COR-L47 (cell line): ENCODE measurements at places on chromosomes 11 and 22.
A peak's percentile ranks its signal among the peaks of the same experiment; 100 is the strongest.

DNA sequence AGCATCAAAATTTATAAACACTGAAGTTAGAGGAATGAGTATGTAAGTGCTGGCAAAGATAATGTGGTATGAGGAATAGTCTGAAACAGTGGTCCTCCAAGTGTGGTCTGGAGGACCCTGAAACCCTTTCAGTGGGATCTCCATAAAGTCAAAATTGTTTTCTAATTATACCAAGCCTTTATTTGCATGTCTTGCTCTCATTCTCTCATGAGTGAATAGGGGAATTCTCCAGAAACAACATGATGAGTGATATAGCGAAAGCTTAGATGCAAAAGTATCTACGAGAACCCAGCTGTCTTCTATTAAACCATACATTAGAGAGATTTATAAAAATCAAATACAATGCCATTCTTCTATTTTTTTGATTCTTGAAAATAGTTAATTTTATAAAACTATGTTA is 145.0 kb upstream of the RAG2 start:
- DNase-seq = no peak

DNA sequence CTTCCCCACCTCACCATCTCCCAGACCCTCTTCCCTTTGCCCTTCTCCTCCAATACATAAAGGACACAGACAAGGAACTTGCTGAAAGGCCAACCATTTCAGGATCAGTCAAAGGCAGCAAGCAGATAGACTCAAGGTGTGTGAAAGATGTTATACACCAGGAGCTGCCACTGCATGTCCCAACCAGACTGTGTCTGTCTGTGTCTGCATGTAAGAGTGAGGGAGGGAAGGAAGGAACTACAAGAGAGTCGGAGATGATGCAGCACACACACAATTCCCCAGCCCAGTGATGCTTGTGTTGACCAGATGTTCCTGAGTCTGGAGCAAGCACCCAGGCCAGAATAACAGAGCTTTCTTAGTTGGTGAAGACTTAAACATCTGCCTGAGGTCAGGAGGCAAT is 58.2 kb downstream of the TIMP3 start:
- DNase-seq = no peak

DNA sequence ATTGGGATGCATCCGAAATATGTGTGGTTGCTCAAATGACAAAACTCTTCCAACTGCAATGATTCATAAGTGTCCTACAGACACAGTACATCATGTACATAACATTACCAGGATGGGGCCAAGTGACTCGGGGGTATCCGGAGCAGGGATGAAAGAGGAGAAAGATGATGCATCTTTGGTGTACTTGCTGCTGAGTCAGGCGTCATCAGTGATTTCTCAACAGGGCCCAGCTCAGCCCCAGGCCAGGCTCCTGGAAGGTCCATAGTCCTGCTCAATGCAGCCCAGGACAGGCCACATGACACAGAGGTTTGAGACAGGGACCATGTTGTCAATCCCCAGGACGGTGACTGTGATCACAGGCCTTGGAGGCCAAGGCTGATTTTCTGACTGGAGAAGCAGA is 59.3 kb downstream of the GGTLC2 start:
- DNase-seq = no peak

DNA sequence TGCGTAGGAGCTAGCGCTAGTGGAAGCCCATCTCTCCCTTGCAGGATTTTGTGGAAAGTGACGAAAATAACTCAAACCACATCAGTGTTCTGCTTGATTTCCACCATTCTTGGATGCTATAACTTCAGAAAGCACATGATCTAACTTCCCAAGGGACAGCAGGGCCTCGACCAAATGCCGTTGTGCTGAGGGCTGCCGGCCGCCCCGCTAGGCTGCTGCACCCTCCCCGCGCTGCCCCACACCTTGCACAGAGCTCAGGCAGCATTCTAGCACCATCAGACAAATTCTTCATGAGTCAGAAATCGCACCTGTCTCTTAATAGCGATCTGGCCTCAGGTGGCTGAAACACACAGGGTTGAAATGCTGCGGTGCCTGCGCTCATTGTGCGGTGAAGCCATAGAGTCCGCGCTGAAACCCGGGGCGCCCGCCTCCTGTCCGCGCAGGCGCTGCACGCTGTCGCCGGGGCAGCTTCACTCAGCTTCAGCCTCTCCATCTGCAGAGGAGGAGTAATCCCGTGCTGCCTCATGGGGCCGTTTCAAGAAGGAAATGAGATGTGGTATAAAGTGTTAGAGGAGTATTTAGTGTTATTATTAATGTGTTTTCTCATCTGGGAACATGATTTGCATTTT is 59.2 kb upstream of the B3GAT1 start:
- DNase-seq = no peak

DNA sequence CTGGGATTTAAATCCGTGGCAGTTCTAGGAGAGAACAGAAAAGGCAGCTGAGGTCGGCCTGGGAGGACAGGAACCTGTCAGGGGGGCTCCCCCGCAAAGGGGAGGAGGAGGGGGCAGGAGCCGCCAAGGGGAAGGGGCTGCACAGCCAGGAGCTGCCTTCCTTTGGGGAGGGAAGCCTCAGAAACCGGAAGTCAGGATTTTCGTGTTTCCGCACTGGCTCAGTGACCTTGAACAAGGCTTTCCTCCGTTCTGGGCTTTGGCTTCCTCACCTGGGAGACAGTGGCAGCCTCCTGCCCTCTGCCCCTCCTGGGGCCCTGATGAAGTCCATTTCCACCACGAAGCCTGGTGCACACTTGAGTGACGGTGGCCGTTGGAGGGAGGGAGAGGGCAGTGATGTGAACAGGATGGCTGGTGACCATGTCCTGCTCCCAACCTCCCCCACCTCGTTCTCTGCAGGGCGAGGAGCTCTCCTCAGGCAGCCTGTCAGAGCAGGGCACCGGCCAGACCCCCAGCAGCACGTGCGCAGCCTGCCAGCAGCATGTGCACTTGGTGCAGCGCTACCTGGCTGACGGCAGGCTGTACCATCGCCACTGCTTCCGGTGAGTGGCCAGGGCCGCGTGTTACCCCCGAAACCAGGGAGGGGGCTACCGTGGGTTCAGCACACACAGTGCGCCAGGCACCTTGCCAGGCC is 12.6 kb downstream of the MICALL1 start:
- no peak for DNase-seq

DNA sequence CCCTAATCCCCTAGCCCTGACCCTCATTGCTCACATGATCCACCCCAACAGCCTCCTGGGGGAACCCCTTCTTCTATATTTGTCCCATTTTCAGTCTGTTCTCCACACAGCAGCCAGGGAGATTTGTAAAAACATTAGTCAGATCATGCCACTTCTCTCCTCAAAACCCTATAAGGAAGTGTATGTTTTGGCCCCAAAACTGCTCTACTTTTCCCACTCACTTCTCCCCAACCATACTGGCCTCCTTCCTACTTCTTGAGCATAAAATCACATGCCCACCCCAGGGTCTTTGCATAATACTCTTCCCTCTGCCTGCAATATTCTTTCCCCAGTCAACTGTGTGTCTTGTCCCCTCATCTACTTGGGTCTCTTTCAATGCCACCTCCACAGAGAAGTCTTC is 4.7 kb upstream of the SLC22A12 start:
- DNase-seq = no peak

DNA sequence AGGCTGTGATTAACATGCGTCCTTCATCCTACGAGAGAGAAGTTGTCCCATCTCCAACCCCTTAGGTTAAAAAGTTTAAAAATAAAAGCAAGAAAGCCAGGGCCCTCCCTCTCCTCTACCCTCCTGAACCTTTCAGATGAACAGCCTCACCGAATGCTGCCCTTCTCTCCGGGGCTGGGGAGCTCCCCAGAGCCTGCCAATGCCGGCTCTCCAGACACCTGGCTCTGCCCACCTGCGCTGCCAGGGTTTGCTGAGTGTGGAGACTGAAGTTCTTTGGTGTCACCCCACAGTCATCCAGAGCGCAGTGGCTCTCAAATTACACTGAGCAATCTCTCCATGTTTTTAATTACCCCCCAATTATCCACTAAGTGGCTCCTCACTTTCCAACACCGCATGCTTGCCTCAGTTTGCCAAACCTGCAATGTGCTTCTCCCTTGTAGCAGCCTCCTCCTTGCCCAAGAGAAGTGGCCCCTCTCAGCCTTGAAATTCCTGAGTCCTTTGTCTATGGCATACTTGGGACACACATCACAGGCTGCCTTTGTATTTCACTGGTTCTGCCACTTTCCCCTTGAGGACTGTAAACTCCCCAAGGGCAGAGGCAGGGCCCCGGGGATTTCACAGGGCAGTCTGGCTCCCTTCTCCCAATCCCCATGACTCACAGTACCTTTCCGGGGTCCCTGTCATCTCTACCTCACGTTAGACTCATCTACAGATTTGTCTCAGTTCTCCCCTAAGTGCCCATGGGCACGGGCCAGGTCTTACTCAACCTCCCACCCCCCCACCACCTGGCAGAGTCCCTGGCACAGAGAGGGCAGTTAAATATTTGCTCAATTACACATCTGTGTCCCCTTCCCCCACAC is 2.0 kb downstream of the MYH9 start:
- peak; percentile 76 for DNase-seq

- DNase-seq = no peak
These were observed 462.4 kb downstream of the BRD1 start for GRCh38 chr22:49365191-49365837.

- DNase-seq = no peak
These were observed 30.3 kb downstream of the CNTF start for GRCh38 chr11:58652726-58653280.

- no peak for DNase-seq
These were observed 16.3 kb upstream of the SUSD2 start for GRCh38 chr22:24164940-24165339.

- DNase-seq = peak; percentile 47
These were observed 52.9 kb downstream of the UVRAG start for GRCh38 chr11:75867778-75868374.

DNA sequence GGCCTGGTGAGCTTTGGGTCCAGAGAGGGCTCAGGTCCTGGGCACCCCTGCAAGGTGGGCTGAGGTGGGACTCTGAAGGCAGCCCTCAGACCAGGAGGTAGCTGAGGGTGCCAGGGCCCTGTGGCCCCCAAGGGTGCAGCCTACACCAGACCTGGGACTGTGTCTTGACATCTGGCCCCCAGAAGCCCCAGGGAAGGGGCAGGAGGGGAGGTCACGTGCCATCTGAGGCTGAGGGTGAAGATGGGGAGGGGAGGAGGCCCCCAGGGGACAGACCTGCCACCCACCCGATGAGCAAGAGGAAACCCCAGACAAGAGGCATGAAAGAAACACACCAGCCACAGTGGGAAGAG is 520.2 kb downstream of the BRD1 start:
- no peak for DNase-seq

- DNase-seq = no peak
These were observed 10.6 kb downstream of the ENDOD1 start for GRCh38 chr11:95100191-95100648.

GRCh38 chr22:25023879-25024278 is 71.4 kb downstream of the KIAA1671 start:
- no peak for DNase-seq

- DNase-seq = peak; percentile 47
These were observed 10.8 kb upstream of the LDHA start for GRCh38 chr11:18383388-18384156.

- DNase-seq = peak; percentile 84
These were observed 28.2 kb downstream of the HEPHL1 start for GRCh38 chr11:94049351-94049750.

DNA sequence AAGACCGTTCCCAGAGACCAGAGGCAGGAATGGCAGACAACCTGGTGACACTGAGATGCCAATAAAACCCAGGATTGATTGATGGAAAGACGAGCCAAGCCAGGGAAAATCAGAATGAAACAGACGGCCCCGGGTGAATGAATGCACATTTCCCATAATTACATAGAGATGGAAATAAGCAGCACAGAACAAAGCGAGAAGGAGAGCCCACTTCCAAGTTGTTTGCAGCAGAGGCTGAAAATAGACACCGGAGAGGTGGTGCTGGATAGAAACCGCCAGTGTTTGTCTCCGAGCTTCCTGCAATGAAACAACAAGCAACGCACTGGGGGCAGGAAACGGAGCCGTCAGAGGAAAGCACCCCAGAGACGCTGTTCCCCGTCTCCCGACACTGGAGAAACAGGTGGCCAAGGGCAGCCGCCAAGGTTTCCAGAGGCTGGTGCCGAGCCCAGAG is 406.8 kb downstream of the SHANK2 start:
- DNase-seq = no peak

GRCh38 chr11:64084146-64084950 is 48.6 kb downstream of the FLRT1 start:
- DNase-seq = no peak

DNA sequence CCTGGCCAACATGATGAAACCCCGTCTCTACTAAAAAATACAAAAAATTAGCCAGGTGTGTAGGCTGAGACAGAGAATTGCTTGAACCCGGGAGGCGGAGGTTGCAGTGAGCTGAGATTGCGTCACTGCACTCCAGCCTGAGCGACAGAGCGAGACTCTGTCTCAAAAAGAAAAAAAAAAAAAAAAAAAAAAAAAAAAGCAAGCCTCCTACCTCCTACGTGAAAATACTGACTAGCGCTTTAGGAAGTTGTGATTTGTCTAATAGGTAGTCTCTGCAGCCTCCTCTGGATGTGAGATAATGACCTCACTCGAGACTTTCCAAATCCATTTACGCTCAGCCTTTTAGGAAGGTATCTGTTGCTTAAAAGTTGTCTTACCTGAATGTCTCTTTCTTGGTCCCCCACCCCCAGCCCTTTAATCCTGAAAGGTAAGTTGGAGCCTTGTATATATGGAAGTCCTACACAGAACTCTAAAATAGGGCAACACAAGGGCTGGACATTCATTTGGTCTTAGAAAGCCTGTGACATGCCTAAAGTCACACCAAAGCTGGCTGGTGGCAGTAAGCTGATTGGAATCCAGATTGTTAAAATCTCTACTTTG is 5.5 kb downstream of the SEPTIN3 start:
- no peak for DNase-seq

- DNase-seq = no peak
These were observed 735.0 kb downstream of the BRD1 start for GRCh38 chr22:49092716-49093115.

DNA sequence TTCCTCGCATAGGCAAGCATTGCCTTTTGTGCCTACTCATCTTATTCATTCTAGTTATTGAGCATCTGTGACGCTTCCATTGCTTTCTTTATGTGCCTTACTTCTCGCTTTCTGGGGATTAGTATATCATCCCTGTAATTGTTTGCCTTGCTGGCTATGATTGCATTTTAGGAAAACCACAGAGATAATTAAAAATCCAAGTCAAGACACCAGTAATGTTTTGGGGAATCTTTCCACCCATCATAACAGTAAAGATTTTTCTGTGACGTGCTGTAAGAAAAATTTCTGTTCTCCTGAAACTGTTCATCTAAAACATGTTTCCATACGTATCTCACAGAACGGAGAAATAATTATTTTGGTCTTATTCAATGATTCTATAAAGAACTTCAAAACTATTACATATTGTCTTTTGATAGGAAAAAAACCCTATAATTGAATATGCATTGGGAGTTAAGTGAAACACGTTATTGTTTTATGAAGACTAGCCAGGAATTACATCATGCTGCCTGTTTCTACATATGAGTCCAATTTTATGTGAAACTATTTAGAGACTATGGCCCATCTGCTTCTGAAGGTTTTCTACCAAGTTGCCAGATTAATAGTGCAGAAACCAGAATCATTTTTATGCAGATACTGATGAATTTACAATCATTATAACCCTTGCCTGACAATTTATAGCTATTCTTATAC is 133.7 kb upstream of the FIBIN start:
- no peak for DNase-seq
